ENCODE measurements at places on chromosomes 7 and 10.

DNA sequence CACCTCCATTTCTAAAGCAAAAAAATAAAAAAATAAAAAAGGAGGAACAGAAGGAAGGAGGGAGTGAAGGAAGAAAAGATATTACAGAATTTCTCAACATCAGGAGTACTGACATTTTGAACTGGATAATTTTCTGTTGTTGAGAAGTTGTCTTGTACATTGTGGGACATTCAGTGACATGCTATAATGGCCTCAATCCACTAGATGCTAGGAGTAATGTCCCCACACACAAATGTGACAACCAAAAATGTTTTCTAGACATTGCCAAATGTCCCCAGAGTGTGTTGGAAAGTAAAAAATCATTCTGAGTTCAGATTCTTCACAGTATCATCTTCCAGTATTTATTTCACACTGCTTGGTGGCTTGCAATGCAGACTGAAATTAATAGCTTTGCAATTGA, 6.5 kb downstream of the ZNF438 start:
- no peak for DNase-seq

DNA sequence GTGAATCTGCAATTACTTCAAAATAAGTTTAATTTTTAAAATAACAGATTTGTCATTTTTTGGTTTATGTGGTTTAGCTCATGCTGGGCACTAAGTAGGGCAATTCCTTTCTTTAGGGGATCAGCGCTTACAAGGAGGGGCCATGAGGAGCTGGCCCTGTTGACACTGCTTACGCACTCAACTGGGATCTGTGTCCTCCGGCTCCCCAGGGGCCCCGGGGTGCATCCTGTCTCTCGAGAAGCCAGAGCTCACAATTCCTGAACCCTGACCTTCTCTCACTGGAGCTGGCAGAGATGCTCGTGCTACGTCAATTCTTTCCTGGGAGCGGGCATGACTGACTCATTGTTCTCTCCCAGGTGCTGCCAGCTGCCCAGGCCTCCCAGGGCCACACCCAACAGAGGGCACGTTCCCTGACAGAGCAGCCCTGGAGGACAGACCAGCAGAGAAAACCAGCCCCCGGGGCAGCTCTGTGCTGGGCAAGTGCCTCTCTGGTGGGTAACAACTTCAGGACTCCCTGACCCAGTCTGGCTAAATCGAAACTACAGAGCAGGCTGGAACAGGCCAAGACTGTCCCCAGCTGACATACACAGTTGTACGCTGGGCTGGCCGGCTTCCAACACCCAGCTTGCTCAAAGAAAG, 36.8 kb downstream of the CTBP2 start:
- DNase-seq: peak; percentile 47

DNA sequence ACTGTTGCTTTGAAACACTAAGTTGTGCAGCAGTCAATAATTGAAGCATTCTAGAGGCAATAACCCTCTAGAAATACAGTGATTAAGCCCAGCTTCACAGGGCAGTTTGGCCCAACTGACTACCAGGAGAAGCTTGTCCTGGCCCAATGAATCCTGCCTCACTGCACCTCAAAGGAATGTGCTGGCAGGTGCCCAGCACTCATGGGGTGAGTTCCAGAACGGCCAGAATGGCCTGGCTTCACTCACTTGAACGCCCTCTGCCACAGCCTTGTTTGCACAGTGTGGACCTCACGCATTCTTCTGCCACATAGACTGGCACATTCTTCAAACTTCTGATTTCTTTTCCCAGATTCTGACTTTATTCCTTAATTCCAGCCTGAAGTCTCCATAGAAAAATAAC, 6.6 kb upstream of the ITIH2 start:
- no peak for DNase-seq

GRCh38 chr10:44850356-44850934, 60.7 kb upstream of the TMEM72 start:
- no peak for DNase-seq

DNA sequence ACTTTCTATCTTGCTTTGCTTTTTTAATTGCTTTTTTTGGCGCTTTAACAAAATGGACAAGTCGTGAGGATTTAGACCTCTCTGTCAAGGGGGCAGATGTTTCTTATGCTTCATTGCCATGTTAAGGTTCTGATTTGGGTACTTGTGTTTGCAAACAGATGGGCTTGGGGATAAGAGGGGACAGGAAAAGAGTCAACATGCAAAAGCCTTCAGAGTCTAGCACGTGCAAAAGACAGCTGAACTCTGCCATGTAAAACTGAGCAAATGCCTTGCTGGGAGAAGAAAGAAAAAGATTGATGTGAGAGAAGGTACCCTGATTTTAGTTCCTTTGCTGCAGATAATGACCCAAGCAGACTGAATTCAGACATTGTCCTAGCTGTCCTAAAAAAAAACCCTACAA, 173.1 kb downstream of the KIAA1217 start:
- no peak for DNase-seq

DNA sequence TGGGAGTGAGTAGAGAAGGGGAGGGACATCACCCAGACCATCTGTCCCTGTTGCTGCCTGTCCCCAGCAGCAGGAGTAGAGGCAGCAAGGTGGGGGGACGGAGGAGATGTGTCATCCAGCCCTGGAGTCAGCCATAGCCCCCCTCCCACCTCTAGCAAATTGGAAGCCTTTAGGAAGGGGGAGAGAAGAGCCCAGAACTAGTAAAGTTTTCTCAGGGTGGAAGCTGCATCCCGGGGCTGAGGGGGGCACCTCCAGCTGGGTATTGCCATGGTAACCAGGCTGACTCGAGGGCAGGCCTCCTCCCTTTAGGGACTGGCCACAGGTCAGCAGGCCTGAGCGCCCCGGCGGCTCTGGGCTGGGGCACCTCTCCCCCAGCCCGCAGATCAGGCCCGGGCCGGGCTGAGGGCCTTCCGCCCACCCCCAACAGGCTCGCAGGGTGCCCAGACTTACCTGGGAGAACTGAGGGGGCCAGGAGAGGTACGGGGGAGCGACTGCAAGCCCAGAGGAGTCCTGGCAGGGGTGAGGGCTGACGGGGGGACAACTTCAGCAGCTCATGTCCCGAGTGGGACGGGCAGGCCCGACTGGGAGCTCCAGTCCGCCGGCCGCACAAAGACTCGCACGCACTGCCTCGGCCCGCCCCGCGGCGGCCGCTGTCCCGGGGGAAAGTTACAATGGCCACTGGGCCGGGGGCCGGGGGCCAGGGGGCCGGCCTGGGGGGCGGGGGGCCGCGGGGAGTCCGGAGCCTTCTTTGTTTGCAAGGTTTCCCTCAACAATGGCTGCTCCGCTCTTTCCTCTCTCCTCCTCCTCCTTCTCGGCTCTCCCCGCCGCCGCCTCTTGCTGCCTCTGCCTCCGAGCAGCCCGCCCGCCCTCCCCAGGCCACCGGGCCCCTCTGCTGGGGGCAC, 6.0 kb downstream of the LDB1 start:
- DNase-seq: no peak

GRCh38 chr7:80053124-80053523, 81.5 kb upstream of the GNAI1 start:
- no peak for DNase-seq

DNA sequence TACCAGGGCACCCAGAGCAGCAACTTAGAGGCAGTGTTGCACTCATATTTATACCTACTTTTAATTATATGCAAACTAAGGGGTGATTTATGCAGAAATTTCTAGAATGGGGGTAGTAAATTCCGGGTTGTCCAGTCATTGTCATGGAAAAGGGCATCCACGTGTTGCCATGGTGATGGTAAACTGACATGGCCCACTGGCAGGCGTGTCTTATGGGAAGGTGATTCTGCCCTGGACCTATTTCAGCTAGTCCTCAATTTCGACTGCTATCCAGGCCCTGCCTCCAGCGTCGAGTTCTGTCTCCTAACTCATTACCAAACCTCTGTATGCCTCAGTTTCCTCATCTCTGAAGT, 12.8 kb downstream of the SNX8 start:
- no peak for DNase-seq

GRCh38 chr10:118047157-118047719, 497 bp upstream of the RAB11FIP2 start:
- no peak for DNase-seq

DNA sequence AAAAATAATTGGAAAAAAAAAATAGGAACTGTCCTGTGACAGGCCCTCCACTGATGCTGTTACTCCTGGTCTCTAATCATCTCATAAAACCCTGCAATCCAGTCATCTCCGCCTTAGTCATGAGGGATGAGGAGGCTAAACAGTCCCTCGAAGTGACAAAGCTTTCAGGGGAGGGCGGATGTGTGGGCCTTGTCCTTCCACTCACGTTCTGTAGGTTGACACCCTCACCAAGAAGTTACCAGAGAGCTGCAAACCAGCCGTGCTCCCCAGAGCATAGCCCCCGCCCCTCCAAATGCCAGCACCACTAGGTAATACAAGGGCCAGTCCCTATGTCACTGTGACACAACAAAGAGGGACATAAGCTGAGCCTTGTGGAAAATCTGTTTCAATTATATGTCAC, 11.9 kb downstream of the COBL start:
- no peak for DNase-seq

GRCh38 chr7:122802301-122802751, 83.9 kb downstream of the CADPS2 start:
- no peak for DNase-seq

GRCh38 chr7:47007471-47007870, 574.4 kb downstream of the TNS3 start:
- DNase-seq: no peak

DNA sequence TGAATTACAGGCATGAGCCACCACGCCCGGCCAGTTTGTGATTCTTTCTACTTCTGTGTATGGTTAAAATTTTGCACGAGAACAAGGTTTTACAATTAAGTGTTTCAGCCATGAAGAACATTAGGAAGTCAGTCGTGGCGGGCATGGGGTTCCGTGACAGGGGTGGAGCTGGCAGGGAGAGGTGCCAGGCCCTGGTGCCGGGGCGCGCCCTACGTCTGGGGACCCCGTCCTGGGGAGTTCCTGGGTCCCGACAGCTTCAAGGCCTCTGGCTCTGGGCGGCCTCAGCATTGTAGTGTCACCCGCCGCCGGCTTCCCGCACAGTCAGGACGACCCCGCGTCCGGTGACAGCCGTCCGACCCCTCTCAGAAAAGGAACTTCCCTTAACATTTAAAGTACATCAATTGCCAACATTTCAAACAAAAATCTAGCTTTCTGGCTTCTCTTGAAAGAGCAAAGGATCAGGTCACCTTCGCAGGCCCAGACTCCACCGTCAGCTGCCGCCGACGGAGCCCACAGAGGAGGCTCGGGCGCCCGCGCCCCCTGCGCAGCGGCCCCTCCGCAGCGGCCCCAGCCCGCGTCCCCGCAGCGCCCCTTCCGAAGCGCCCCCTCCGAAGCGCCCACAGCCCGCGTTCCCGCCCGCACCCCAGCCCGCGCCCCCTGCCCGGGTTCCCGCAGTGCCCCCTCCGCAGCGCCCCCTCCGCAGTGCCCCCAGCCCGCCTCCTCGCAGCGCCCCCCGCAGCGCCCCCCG, 23.2 kb upstream of the MKI67 start:
- DNase-seq: no peak

DNA sequence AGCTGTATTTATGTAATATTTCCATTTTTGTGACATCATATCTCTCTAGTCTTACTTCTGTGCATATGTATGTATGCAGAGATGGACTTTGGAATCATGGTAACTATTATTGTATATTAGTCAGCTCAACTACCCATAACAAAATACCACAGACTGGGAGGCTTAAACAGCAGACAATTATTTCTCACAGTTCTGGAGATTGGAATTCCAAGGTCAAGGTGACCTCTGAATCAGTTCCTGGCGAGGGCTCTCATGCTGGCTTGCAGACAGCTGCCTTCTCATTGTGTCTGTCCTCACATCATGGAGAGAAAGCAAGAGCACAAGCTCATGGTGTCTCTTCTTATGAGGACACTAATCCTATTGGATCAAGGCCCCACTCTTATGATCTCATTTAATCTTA, 79.1 kb downstream of the RAMP3 start:
- DNase-seq: no peak

GRCh38 chr7:51639661-51640334, 323.2 kb upstream of the COBL start:
- no peak for DNase-seq

- no peak for DNase-seq
Measured at GRCh38 chr7:143511593-143512047, 33.9 kb downstream of the TAS2R41 start.

GRCh38 chr10:69516316-69516715, 56.9 kb downstream of the NEUROG3 start:
- DNase-seq: no peak

- DNase-seq: no peak
Measured at GRCh38 chr10:359762-360161, 224.5 kb downstream of the ZMYND11 start.

DNA sequence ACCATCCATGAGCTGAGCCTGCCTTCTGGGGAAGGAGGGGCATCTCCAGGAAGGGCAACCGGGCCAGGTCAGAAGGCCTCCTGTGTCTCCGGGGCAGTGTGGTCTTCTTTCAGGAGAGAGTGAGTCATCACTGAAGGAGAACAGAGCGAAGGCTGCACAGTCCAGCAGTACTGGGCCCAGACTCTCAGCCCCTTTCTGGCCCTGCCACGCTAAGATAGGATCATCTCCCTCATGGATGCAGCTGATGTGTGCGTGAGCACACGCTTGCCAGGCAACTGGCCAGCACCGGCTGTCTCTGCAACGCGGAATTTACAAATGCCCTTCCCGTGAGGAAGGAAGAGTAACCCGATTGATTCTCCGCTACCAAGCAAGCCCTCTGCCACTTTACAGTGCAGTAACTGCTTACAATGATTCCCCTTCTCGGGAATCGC, 328.2 kb downstream of the TNS3 start:
- DNase-seq: peak; percentile 47

DNA sequence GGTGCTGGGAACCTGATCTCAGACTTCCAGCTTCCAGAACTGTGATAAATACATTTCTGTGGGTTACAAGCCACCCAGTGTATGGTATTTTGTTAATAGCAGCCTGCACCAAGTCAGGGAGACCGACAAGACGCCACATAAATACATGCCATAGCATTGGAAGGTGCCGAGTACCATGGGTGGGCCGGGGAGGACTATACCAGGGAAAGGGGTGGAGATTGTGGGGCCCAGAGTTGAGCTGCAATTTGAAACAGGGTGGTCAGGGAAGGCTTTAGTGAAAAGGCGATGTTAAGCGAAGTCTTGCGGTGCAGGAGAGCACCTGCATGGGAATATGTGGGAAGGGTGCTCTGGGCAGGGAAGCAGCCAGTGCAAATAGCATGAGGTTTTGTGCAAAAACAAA, 88.9 kb upstream of the LRRC4 start:
- DNase-seq: no peak

DNA sequence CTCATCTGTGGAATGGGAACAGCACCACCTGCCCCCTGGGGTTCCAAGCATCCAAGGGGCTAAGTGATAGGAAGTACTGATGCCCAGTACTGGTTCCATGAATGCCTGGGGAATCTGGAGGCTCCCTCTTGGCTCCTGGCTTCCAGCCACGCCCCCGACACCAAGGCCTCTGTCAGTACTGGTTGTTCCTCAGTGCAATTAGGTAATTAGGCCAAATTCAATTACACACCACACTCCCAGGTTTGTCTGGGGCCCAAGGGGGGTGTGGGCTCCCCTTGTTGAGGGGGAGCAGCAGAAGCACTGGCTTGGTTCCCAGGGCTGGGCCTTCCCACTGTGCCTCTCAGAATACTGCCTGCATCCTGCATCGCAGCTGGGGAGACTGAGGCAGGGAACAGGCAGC, 114.4 kb upstream of the PPIF start:
- DNase-seq: no peak

Measured in skeletal muscle cell (primary cell).